ENCODE measurements at places on chromosomes 1 and 21.

GRCh38 chr1:182761396-182762395 is 27.9 kb upstream of the NPL start:
- no peak for DNase-seq

- no peak for DNase-seq
These were observed 43.9 kb downstream of the GRHL3 start for GRCh38 chr1:24362982-24363614.

DNA sequence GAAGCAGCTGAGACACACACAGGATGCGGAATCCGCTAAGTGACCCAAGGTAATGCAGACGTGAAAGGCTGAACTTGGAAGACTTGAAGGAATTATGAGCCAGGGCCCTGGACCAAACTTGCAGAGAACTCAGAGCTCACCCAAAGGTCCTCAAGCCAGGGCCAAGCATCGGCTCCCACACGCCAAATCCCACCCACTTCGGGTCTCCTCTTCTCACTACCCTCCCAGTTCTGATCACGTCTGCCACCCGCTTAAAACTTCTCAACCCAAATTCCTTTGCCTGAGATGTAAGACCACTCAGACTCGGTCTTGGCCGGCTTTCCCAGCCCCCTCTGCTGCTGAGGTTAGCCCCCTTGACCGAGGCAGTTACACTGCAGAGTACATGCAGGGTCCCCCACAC is 130.1 kb downstream of the PSMG1 start:
- DNase-seq, result no peak

- DNase-seq, result no peak
These were observed 30.8 kb downstream of the DUSP10 start for GRCh38 chr1:221711063-221711577.

- no peak for DNase-seq
These were observed 647.2 kb upstream of the CXADR start for GRCh38 chr21:16865632-16866031.

DNA sequence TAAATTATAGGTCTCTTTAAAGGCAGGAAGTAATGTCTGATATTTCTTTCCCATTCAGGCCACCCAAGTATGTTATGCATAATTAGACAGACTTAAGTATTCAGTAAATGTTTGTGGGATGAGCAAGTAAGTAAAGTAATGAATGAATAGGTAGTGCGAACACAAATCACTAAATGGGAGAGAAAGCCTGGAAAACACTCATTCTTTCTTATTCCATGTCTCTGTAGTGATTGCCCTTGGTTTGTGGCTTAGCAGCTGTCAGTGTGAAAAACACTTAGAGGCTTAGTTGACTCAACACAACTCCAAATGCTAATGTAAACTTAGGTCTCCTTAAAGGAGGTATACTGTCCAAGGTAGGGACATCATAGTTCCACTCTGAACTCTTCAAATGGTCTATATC is 182.5 kb downstream of the ZC3H11B start:
- DNase-seq, result no peak

DNA sequence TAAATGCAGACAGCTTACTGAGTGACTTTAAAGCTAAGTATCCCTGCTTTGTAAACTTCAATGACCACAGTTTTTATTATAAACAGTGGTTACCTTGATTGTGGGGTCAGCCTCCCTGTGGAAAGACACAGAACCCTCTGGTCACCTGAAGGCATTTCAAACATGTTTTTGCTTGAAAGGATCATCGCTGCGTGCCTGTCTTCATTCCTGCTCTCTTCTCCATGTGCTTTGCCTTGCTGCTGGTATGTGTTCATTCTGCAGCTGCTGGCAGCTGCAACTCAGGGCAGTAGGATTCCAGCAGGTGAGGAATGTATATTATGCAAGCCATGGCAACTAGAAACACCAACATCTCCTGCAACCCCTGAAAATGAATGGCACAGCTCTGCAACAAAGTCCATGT is 81.0 kb upstream of the VAV3 start:
- DNase-seq, result no peak

- DNase-seq, result peak; percentile 81
These were observed 59.3 kb downstream of the MAN1C1 start for GRCh38 chr1:25675729-25676476.

- peak; percentile 32 for DNase-seq
These were observed 876 bp downstream of the RAB29 start for GRCh38 chr1:205774198-205775014.

- no peak for DNase-seq
These were observed 82.0 kb downstream of the KCNK1 start for GRCh38 chr1:233695901-233696300.

DNA sequence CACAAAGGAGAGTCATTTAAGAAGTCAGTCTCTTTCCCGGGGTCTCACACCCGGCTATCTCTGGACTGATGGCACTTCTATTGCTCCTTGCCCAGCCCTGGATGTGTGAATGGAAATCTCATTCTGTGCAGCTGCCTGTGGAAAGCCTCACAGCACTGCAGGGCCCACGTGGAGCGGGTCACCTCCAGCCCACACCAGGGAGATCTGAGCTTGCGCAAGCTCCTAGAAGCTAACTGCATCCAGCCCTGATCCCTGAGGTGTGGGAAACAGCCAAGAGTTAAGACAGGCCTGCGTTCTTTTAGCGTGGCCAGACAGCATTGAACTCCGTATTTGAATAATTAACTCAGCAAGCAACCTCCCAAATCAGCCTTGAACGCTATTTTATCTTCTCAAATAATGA is 150.5 kb downstream of the LRIG2 start:
- DNase-seq, result no peak

- no peak for DNase-seq
These were observed 194.8 kb downstream of the DAB1 start for GRCh38 chr1:57229076-57229475.

GRCh38 chr1:52926864-52927211 is 238 bp upstream of the SCP2 start:
- DNase-seq, result no peak

- DNase-seq, result no peak
These were observed 78.5 kb upstream of the PGD start for GRCh38 chr1:10320336-10320735.

GRCh38 chr1:202625416-202626360 is 84.6 kb downstream of the SYT2 start:
- DNase-seq, result peak; percentile 56

- no peak for DNase-seq
These were observed 633.3 kb upstream of the CAMK1G start for GRCh38 chr1:208950206-208950605.

DNA sequence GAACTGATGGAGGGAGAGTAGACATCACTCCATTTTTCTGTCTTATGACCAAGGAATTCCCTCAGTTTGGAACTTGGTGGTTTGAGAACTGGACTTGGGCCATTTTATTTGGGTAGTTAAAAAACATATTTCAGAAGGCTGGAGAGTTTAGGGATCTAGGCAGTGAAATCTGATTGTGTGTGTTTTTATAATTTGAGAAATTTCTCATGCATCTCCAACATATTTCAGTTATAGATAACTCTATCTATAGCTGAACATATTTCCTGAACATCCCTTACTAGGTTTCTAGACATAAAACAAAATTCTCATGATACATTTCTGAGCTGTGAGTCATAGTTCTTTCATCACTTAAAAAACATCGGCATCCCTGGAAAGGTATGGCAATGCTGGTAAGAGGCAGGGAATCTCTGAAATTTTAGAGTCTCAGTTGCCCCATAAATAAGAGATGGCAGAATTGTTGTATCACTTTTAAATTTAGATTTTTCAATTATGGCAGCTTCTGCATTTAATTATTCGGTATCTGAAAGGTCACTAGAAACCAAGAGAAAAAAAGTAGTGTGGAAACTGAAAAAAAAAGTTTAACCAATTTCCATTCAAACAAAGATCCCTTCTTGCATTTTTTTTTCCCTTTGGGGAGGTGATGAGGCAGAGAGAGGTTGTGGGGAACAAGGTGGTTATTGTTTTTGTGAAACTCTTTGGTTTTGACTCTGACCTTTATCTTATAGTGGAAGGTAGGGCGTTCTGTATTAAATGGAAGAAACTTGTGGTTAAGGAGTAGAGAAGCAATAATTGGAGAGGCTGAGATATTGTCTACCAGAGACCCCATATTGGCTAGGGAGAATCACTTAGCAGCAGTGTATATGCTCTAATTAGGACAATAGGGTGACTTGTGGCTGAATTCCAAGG is 102.9 kb downstream of the FASLG start:
- no peak for DNase-seq

- peak; percentile 42 for DNase-seq
These were observed 2.4 kb downstream of the SSBP3 start for GRCh38 chr1:54403808-54404261.

DNA sequence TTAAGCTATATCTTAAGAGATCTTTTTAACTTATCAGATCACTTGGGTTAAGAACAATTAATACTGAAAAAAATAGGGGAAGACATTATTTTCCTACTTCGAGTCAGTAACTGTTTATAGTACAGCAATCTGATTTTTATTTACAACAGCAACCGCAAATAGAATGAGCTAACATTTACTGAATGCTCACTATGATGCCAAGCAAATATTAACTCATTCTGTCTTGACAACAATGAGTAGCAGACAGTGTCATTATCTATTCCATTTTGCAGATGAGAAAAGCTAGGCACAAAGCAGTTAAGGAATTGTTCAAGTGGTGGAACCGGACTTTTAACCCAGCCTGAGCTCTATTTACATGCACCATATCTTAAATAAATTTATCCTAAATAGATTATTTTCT is 273.7 kb downstream of the NTNG1 start:
- DNase-seq, result no peak

DNA sequence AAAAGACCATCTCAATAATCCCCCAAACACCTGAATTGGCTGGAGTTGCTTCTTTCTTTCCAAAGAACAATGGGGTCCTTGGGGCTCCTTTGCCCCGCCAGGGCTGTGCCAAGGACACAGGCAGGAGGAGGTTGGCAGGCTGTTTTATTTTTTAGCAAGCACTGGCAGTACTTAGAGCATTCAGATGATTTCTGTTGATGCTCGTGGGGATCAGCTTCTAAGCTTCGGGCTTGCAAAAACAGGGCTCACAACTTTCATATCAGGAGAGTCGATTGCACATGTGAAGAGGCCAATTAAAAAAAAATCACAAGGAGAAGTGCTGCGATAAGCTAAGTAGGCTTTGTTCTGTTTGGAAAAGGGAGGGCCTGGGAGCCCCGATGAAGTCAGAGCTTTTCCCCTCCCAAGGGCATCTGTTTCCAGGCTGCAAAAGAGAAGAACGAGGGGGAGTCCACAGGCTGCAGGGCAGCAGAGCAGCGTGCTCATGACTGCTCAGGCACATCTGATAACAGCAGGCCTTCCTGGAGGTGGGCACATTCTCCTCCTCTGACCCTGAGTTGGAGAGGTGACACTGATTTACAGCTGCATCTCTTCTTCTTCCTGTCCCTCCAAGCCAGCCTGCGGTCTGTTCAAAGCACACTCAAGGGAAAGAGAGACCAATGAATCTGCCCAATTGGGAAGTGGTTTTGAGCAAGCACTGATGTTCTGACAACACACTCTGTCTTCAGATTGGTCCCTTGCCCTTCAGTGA is 27.3 kb upstream of the BCAR3 start:
- DNase-seq, result no peak

DNA sequence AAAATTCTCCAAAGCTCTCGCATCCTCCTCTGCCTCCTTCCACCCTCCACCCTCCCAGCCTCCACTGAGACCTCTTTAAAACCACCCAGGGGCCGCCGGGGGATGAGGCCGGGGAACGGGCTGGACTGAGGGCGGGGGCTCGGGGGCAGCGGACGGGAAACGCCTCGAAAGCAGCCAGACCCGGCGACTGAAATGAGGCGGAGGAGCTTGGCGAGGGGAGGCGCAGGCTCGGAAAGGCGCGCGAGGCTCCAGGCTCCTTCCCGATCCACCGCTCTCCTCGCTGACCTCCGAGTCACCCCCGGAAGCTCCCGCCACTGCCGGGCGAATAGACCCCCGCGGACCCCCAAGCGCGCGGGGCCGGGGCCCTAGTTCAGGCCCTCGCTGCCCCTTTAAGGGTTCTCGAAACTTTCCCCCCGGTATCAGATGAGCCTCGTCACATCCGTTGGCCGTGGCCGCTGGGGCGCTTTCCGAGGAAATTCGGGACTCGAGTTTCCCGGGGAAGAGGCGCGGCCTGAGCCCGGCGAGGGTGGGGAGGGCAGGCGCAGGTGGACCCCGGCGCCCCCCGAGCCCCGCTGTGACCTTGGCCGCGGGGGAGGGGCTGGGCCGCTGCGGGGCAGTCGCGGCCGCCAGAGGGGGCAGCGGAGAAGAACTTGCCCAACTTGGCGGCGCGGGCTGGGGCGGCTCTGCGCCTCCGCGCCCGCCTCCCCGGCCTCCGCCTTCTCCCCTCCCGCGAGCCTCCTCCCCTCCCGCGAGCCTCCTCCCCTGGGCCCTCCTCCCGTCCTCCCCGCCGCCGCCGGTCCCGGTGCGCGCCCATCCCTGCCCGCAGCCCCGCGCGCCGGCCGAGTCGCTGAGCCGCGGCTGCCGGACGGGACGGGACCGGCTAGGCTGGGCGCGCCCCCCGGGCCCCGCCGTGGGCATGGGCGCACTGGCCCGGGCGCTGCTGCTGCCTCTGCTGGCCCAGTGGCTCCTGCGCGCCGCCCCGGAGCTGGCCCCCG is at the start of gene BACE2:
Gene BACE2 (plus strand): TSS at position 813 of the 995 bp plus-strand sequence. CDS start 104 bp downstream, at position 917.
- peak; percentile 31 for DNase-seq

DNA sequence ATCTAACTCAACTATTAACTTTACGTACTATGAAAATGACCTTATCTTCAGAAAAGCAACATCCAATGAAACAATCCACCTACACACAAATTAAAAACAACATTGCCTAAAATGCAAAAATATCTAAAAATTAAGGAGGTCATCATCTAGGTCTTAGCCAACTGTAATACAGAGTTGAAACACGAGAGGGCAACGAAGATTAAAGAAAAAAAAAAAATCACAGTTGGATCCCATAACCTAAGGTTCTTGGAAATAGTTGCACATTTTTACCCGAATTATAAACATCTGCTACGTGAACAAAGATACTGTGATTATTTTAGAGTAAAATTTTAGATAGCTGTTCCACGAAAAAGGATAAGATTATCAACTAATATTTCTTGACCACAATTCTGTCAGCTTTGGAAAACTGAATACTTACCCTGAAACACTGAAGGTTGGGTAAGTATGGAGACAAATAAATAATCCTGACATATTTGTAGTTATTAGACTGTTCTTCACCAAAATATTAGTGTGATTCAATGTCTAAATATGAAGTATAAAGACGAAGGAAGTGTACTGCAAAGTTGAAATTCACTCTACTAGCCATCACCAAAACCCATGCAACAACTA is 88.0 kb upstream of the AK4 start:
- no peak for DNase-seq

- DNase-seq, result no peak
These were observed 27.9 kb downstream of the SSBP3 start for GRCh38 chr1:54378157-54378873.

- DNase-seq, result peak; percentile 10
These were observed 1.6 kb downstream of the IFI44 start for GRCh38 chr1:78651241-78651640.

DNA sequence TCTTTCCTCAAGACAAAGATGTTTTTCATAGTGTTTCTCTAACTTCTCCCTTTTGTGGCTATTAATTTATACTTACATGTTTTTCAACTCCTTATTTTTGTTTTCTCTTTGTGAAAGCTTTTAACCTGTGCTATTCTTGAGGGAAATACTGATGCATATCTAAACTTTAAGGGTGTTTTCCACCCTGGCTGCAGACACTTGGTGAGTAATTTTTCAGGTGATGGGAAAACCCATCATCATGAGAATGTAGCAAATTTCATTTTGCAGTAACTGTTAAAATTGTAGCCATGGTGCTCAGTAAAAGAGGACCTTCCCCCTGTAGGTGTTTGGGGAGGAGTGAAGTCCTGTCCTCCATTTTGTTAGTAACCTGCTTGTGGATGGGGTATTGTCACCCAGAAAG is 124.2 kb downstream of the LIPI start:
- no peak for DNase-seq

- DNase-seq, result no peak
These were observed 70.3 kb upstream of the CAMK1G start for GRCh38 chr1:209513226-209513625.
